ENCODE measurements at places on chromosomes 16 and 17.

DNA sequence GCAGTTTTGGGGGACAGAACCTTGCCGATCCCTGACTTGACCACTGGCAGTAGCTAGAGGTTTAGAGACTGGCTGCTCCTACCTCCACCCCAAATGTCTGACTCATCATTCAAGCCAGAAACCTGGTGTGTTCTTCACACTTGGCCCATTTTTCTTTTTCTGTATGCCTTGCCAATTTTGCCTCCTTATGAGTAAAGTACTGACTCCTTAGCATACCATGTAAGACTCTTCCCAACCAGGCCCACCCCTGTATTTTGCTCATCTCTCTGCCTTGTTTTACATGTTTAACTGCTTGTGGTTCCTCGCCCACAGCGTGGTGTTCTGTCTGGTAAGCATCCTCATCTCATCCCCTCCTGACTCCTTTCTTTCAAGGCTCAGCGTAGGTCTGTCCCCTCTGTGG is 37.9 kb downstream of the NUP88 start:
- DNase-seq: no peak

- peak; percentile 28 for DNase-seq
Measured at GRCh38 chr17:34254651-34255380, at the start of gene CCL2. Gene CCL2, plus strand, starts transcription at chr17:34255285. Its CDS starts 65 bp downstream, at chr17:34255350.

DNA sequence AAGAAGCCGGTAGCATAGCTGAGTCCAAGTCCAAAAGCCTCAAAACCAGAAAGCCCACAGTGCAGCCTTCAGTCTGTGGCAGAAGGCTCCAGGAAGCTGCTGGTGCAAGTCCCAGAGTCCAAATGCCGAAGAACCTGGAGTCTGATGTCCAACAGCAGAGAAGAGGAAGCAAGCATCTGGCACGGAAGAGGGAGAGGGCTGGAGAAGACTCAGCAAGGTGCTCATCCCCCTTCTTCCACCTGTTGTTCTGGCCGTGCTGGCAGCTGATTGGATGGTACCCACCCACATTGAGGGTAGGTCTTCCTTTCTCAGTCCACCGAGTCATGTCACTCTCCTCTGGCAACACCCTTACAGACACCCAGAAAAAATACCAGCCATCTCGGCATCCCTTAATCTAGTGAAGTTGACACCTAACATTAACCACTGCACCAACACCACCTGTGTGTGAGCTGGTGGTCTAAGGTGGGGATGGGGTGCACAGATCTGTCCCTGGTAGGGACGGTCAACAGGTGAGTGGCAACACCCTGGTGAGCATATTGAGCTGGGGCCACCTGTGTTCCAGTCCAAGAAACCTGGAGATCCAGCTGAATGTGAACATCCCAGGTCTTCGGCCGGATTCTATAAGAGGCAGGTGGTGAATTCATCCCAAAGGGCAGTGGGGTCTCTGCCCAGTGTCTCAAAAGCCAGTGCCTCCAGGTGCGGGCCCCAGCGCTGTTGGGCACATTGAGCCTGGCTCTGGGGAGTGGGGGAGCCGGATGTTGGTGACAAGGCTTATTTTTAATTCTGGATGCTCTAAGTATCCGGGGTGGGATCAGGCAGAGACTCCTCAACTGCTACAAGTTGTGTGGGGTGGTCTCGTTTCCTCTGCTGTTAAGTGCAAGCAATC is 9.8 kb downstream of the MIEF2 start:
- no peak for DNase-seq

DNA sequence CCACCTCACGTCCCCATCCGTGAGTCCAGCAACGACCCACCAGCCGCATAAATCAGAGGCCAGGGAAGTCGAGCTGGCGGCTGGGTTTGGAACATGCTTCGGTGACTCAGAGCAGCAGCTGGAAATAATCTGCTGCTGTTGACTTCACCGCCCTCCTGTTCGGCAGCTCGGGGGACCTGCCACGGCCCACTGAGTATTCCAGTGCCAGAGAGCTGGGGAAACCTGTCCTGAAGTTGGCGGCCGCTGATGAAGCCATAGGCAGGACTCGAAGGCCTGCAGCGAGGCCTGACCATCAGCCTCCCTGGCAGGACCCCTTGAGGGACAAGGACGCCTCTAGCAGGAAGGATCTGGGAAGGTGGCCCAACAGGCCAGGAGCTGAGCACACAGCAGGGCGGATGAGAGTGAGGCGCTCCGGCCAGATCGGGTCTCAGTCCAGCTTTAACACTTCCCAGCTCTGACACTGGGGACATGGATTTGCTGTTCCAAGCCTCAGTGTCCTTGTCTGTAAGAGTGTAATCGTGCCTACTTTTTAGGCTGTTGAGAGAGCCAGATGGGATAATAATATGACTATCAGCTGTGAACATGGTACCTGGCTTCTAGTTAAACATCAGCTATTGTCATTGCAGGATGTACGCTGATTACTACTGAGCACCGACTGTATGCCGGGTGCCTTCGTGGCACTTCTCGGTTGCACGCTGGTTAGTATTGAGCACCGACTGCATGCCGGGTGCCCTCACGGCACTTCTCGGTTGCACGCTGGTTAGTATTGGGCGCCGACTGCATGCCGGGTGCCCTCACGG is 50.4 kb upstream of the CIBAR2 start:
- DNase-seq: no peak

GRCh38 chr16:19344980-19345379 is 59.4 kb downstream of the CLEC19A start:
- no peak for DNase-seq

DNA sequence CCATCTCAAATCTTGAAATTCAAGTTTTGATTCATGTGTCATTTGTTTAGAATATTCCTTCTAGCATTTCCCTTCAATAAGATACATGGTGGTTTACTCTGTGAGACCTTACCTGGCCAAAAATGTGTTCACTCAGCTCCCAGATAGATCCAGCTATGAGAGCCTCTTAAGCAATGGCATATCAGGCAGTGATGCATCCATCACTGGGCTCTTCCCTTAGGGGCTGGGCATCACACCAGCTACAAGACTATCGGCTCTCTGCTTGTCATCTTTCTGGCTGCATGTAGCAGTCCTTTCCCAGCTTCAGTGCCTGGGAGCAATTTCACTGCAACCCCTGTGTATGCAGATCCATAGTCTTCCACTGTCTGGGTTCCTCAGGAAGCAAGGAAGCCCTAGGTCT is 40.6 kb downstream of the GOSR1 start:
- no peak for DNase-seq

DNA sequence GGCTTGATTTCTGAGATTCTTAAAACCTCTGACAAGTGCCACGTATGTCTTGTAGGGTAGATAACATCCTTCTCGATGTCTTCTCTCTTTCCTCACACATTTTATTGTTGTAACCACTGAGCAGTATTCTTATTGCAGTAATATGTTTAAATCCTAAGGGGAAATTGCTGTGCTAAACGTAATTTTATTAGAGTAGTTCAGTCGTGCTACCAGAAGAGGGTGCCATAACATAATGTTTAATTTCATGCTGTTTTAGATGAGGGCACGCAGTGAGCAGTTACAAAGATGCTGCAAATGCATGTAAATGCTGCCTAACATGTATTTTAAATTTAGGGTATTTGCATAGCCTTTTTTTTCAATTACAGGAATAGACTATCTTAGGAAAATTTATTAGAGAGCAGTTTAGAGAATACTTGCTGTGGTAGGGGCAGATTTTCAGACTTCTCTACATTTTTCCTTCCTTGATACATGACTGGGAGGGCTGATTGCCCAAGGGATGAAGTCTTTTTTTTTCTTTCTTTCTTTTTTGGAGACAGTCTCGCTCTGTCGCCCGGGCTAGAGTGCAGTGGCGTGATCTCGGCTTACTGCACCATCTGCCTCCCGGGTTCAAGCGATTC is 51.7 kb downstream of the GAN start:
- peak; percentile 13 for DNase-seq
